RWPE1 (cell line): ENCODE measurements at places on chromosomes 4 and X.

DNA sequence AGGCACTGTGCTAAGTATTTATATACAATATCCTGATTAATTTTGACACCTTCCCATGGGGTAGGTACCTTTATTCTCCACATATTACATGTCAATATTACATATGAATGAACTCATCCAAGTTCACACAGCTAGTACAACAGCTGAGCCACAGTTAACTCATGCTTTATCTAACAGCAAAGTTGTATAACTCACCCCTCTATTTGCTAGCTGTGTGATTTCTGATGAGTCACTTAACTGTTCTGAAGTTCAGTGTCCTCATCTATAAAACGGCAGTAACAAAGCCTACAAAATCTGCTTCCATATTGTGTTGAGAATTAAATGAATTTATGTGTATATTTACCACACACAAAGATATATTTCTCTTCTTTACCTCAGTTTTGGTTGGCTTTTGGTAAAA is 48.2 kb upstream of the KDR start:
- peak; percentile 32 for DNase-seq

DNA sequence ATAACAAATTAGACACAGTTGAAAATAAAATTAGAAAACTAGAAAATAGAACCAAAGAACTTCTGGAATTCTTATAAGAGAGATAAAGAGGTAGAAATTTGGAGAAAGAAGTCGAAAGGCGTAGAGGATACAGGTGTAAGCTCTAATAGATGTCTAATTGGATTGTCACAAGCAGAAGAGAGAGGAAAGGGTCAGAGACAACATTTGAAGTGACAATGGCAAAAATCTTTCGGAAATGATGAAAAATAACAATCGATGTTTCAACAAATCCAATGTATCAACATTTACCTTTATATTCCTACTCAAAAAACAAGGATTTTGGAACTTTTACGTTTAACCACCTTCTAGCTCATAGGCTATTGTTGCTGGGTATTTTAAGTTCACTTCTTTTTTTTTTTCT is 3.8 kb downstream of the CXCL8 start:
- DNase-seq = no peak

GRCh38 chr4:43136752-43137151 is 244.2 kb downstream of the GRXCR1 start:
- no peak for DNase-seq

DNA sequence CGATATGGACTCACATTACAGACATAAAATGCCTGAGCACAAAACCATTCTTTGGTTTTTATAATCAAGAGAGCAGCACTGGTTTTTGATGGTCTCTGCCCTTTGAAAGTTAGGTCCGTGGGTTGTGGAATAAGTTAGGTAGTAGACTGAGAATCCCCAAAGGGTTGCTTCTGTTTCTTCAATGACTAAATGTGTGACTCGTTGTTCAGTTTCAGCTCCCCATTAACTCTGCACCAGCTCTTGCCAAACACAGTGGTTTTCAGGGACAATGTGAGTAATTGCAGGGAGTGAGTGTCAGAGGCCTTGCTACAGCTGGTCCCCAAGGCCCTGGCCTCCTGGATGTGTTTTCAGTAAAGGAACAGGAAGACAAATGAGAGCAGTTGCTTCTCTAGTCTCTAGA is 24.8 kb downstream of the SMIM20 start:
- DNase-seq = no peak

GRCh38 chr4:69051576-69051943 is 44.7 kb upstream of the UGT2B7 start:
- no peak for DNase-seq

GRCh38 chr4:77818073-77818601 is 1.0 kb downstream of the CNOT6L start:
- DNase-seq = peak; percentile 83
